Testis (tissue), 5 donors: ENCODE measurements at places on chromosomes 1 and 21.

DNA sequence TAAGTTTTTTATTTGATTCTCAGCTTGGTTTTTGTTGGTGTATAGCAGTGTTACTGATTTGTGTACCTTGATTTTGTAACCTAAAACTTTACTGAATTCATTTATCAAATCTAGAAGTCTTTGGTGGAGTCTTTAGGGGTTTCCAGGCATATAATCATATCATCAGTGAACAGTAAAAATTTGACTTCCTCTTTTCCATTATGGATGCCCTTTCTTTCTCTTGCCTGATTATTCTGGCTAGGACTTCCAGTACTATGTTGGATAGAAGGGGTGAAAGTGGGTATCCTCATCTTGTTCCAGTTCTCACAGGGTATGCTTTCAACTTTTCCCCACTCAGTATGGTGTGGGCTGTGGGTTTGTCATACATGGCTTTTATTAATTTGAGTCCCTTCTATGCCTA, 23.6 kb upstream of the MAB21L3 start:
- DNase-seq, result no peak
- H3K4me3 ChIP-seq, result no peak overlapping the region
- no peaks in the 10 kb centered on the region for H3K36me3 ChIP-seq
- no peaks in the 10 kb centered on the region for H3K27me3 ChIP-seq
- H3K4me1 ChIP-seq, result no peaks in the 10 kb centered on the region

DNA sequence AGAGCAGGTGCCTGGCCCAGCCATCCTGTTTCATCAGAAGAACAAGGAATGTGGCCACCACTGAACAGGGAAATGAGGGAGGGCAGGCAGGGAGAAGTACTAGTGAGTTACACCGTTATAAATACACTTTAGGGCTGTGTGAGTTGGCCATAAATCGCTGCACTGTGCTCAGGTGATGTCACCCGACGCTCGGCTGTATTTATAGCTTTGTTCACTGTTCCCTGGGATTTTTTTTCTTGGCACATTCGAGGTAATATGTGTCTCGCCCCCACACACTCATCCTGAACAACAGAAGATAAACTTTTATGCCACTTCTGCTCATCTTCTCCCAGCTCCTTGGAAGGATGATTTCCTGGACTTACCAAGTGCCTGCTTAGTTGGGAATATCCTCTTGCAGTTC, 9.0 kb upstream of the KIRREL1 start:
- no peak for DNase-seq
- H3K4me3 ChIP-seq, result no peak overlapping the region
- H3K27me3 ChIP-seq, result no peaks in the 10 kb centered on the region
- no peaks in the 10 kb centered on the region for H3K4me1 ChIP-seq
- no peaks in the 10 kb centered on the region for H3K36me3 ChIP-seq

- DNase-seq, result no peak
- H3K27ac ChIP-seq, result no peak overlapping the region
- no peak overlapping the region for H3K4me3 ChIP-seq
Measured at GRCh38 chr21:34219334-34220060, 144.3 kb upstream of the KCNE2 start.

DNA sequence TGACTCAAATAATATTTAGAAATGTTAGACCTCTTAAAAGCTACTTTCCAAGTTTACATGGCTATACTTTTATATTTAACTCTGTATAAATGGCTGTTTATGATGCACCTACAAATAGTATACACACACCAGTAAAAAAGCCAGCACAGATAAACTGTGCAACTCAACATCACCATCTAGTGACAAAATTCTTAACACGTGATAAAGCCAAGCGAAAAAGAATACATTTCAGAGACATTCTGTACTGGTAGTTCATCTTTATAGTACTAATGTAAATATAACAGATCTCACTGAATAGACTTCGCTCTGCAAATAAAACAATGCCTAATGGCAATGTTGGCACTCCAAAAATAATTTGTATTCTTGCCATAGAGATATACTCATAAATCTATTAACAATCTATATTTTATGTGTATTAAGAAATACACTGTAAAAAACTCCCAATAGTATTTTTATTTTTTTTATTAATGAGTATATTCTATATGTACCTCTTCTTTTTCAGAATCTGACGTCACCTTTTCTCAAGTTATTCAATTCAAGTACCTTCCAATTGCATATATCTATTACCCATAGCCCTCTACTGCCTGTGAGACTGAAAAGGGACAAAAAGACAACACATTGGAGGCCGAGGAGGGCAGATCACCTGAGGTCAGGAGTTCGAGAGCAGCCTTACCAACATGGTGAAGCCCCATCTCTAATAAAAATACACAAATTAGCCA, 100.2 kb downstream of the DPYD start:
- H3K4me1 ChIP-seq, result no peaks in the 10 kb centered on the region
- H3K27me3 ChIP-seq, result no peaks in the 10 kb centered on the region
- H3K36me3 ChIP-seq, result no peaks in the 10 kb centered on the region
- no peak for DNase-seq

DNA sequence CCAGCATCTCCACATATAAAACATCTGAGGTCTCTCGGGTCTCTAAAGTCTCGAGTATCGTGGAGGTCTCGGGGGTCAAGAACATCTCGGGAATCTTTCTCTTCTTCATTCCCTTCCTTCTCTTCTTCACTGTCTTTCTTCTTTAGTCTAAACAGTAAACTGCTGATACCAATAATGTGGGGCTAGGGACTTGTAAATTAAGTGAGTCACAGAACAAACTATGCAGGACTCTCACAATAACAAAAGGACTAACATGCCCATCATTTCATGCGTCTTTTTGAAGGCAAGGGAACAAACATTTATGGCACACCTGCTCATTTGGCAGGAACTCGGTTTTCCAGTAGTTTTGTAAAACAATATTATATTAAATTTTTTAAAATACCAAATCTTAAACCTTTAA, 32.4 kb downstream of the PRPF38A start:
- H3K36me3 ChIP-seq, result no peaks in the 10 kb centered on the region
- no peak for DNase-seq
- no peak overlapping the region for H3K27ac ChIP-seq
- no peak overlapping the region for H3K4me3 ChIP-seq
- H3K27me3 ChIP-seq, result no peaks in the 10 kb centered on the region

GRCh38 chr1:78833491-78833890, 173.0 kb downstream of the ADGRL4 start:
- H3K27ac ChIP-seq, result no peak overlapping the region
- no peak overlapping the region for H3K4me3 ChIP-seq
- DNase-seq, result no peak
- H3K36me3 ChIP-seq, result no peaks in the 10 kb centered on the region

GRCh38 chr1:23459338-23459757, 24.6 kb downstream of the ASAP3 start:
- no peaks in the 10 kb centered on the region for H3K36me3 ChIP-seq
- H3K4me1 ChIP-seq, result no peaks in the 10 kb centered on the region
- H3K4me3 ChIP-seq, result no peak overlapping the region
- H3K27me3 ChIP-seq, result no peaks in the 10 kb centered on the region

DNA sequence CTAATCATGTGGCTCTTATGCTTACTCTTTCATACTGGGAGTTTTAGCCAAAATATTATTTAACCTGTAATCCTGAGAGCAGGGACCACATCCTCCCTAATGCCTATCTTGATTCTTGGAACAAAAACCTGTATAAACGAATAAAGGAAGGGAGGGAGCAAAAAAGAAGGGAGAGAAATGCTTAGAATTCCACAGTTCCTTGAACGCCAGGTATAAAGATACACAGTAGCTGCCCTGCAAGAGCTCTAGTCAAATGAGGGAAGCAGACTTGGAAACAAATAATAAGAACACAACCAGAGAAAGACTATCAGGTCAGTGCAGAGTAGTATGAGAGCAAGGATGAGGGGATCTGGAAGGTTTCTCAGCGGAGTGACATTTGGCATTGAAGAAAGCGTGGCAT, 116.3 kb downstream of the SLC30A10 start:
- no peak overlapping the region for H3K27ac ChIP-seq
- no peaks in the 10 kb centered on the region for H3K36me3 ChIP-seq
- no peak for DNase-seq
- H3K4me3 ChIP-seq, result no peak overlapping the region
- H3K4me1 ChIP-seq, result peaks cover 9% of the 10 kb centered on the region
- H3K27me3 ChIP-seq, result no peaks in the 10 kb centered on the region

GRCh38 chr1:21157054-21157453, 19.6 kb downstream of the EIF4G3 start:
- no peaks in the 10 kb centered on the region for H3K27me3 ChIP-seq
- no peaks in the 10 kb centered on the region for H3K36me3 ChIP-seq
- H3K27ac ChIP-seq, result no peak overlapping the region
- no peak for DNase-seq
- no peak overlapping the region for H3K4me3 ChIP-seq

DNA sequence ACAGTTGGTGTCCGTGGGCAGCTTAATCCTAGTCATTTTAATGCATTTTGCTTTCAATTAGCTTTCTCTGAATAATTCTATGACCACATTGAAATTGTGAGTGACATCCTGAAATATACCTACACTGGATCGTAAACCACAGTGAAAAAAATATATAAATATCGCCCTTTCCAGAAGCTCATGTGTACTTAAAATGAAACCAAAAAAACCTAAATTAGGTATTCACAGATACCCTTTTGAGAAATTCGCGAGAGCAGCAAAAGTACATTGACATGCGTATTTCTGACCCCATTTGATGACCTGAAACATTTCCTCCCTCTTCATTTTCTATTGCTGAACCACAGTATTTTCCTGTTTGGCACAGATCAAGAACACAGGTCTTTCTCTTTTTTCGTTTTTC, 253.8 kb downstream of the LTN1 start:
- no peak for DNase-seq
- no peaks in the 10 kb centered on the region for H3K36me3 ChIP-seq
- no peak overlapping the region for H3K27ac ChIP-seq
- H3K4me1 ChIP-seq, result peaks cover 7% of the 10 kb centered on the region
- no peak overlapping the region for H3K4me3 ChIP-seq

GRCh38 chr21:33268393-33268736, 2.2 kb downstream of the IL10RB start:
- no peak overlapping the region for H3K27ac ChIP-seq
- H3K4me3 ChIP-seq, result no peak overlapping the region
- no peaks in the 10 kb centered on the region for H3K36me3 ChIP-seq
- H3K4me1 ChIP-seq, result no peaks in the 10 kb centered on the region

DNA sequence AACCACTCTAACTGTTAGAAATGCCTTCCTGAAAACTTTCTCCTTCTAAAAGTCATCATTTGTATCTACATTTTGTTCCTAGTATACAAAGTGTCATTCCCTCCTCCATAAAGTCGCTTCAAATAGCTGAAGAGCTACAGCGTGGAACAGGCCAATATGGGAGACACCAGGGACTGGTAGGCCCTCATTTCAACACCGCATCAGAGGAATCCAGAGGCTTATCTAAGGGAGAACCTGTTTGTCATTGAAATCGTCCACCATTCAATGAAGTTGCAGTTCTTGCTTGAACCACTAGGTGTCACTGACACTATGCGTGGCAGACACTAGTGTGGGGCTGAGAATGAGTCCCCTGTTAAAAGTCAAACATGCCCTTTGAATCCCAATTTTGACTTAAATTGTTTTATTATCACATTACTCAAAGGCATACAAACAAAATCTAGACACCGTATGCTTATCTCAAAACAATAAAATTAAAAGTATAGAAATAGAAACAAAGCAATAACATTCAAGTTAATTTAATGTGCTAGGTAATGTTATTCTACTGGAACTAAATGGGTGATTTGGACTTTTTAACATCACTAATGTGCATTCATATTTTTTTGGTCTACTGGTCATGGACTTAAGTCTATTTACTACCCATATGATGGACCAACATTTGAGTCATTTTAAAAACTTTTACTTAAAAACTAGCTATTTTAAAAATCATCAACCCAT, 182.3 kb downstream of the FCRL5 start:
- H3K36me3 ChIP-seq, result no peaks in the 10 kb centered on the region
- no peak overlapping the region for H3K4me3 ChIP-seq
- H3K27ac ChIP-seq, result no peak overlapping the region

DNA sequence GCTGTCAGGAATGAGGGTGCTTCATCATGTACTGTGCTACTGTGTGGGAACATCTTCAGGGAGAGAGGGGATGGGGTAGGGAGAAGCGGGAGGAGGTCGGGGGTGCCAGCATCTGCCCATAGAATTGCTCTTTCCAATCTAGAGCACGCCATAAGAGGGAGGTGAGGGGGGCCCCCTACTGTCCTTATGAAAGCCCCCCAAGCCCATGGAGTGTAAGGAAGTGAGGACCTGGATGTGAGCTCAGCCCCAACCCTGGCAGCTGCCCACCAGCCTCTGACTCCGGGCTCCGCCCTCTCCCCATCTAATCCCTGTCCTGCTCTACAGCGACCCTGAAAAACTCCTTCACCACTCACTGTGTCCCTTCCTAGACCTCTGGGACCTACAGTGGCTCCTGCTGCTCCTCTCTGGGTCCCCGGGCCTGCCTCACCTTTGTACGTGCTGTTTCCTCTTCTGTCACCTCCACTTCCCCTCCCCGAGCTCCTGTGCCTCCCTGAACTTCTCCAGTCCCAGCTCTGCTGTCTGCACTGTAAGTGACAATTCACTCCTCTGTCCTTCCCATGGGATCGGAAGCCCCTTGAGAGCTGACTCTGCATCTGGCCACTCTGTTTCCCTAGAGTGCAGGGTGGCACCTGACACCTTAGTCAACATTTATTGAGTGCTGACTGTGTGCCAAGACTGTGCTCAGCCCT, 269.4 kb downstream of the PTPRU start:
- DNase-seq, result no peak
- no peaks in the 10 kb centered on the region for H3K27me3 ChIP-seq
- no peak overlapping the region for H3K27ac ChIP-seq
- H3K36me3 ChIP-seq, result no peaks in the 10 kb centered on the region
- H3K4me3 ChIP-seq, result no peak overlapping the region
- H3K4me1 ChIP-seq, result no peaks in the 10 kb centered on the region

DNA sequence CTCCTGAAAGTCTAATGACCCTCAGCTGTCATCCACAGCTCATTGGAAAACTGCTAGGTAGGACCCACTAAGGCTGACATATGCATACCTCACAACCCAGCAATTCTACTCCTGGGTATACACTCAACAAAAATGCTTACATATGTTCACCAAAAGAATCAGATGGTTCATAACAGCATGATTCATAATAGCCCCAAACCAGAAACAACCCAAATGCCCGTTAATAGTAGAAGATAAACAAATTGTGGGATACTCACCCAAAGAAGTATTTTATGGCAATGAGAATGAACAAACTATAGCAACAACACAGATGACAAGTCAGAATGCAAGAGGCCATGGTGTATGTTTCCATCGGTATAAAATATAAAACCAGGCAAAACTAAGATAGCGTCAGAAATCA, 124.6 kb downstream of the HLCS start:
- no peak overlapping the region for H3K4me3 ChIP-seq
- H3K4me1 ChIP-seq, result no peaks in the 10 kb centered on the region
- no peaks in the 10 kb centered on the region for H3K36me3 ChIP-seq
- no peak for DNase-seq
